ENCODE measurements at places on chromosomes 5 and 9.

- DNase-seq, result no peak
Measured at GRCh38 chr9:102841376-102841775, 153.8 kb upstream of the CYLC2 start.

DNA sequence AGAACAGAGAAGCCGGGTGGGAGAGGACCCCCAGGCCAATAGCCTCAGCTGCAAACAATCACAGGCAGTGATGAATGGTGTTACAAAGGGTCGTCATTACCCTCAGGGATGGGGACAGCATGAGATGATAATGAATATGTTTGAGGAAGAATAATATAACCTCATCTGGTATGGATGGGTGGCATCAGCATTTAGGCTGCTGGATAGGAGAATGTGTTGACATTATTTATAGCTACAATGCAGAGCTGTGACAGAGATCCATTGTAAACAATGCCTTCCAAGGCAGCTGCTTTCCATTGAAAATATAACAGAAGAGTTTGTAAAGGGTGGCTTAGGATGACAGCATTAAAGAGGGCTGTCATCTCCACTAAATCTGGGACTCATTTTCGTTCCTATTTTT, 365.5 kb downstream of the KCNN2 start:
- DNase-seq, result no peak

DNA sequence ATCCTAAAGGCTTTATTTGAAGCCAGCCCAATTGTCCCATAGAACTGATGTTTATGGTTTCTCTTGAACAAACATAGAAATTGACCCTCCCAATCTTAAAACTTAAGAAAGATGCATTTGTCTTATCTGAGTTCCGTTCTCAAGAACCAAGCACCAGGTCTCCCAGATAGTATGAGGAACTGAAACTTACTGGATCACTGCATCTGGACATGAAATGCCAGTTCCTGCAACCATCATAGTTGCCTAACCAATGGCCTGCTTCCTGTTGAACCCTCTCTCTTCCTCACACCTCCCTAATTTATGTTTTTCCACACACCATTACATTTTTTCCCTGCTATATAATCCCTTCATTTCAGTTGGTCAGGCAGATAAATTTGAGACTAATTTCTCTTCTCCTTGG, 478.9 kb downstream of the HTR1A start:
- no peak for DNase-seq

DNA sequence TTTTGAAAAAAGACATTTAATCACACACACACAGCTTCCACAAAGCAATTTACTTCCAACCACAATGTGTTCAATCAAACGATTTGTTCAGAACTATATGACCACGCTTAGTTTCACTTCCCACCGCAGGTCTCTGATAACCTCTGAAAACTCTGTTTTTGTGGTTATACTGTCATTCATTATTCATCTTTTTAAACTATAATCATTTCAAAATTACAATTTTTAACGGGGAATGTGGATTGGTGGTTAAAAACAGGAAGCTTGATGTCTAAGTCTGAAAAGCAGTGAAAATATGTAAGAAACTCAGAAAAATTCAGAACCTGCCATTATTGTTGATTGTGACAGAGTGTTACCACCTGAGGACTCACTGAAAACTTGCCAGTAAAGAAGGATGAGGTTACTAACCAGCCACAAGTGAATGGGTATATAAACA, 12.7 kb upstream of the TMEM174 start:
- peak; percentile 79 for DNase-seq

DNA sequence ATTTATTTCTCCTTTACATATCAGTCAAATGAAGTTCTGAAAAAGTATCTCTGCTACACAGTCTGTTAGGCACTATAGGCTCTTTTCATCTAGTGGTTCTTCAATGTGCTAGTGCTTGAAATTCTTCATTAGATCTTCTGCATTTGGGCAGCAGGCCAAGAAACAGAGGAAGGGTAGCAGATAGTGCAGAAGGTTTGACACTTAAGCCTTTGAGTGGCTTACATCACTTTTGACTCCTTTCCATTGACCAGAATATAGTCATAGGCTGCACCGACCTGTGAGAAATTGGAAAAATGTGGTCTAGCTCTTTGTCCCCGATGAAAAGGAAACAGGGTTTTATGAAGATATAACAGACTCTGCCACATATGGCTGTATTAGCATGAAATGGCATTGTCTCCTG, 459.5 kb upstream of the PTGER4 start:
- DNase-seq, result no peak

- no peak for DNase-seq
Measured at GRCh38 chr9:137025517-137025966, 2.5 kb downstream of the ABCA2 start.

DNA sequence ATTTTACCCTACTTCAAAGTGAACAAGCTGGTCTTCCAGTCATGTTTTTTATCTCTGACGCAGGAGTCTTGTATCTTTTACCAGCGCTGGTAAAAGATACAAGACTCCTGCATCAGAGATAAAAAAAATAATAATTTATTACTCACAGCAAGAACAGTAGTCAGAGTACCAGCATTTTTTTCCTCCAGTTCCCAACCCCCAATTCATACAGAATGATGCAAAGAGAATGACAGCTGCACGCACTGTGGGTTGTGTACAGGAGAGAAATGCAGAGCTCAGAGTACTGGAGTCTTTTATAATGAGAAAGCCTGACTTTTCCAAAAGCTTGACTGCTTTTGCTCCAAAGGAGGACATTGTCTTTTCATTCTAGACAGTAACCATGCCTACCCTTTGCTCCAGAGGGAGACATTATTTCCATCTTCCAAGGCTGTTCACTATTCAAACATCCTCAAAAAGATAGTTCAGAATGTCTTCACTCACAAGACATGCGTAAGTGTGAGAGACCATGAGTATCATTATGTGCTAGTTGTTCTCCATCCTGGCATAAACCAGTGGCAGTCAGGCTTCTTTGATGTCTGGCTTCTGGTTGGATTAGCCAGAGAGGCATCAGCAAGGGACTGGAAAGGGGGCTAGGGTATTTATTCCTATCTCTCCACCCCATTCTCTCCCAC, 14.3 kb upstream of the RANBP6 start:
- DNase-seq, result no peak

DNA sequence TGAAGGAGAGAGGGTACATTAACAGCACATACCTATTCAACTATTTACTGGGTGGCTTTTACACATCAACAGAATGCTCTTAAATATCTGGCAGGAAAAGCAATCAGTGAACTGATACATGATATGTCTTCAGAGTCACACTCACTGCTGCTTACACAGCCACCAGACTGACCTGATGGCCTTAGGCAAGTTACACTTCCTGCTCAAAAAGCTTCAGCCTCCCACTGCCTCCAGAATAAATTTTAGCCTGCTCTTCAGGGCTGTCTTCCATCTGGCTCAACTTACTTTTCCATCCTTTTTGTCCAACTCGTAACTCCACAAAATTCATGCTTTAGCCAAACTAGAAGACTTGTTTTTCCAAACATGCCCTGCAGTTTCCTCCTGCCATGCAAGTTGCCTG, 10.7 kb downstream of the LOX start:
- DNase-seq, result no peak

DNA sequence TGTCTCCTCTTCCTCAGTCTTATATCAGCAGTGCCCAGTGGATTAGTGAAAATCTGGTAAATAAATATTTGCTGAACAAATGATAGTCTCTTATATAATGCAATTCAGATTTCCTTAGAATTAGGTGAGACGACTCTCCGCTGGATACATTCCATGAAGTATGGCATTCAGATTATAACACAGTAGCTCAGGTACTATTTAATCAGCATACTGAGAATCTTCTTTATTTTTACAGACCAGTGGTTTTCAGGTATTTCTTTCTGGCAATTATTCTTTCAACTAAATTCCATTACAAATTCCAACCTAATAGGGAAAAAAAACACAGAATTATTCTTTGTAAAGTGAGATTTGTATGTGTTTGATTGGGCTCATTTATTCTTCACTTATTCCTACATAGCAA, 435.5 kb downstream of the TAF11L14 start:
- no peak for DNase-seq
